Left kidney (tissue), 8 donors: ENCODE measurements at places on chromosomes 3 and 15.

DNA sequence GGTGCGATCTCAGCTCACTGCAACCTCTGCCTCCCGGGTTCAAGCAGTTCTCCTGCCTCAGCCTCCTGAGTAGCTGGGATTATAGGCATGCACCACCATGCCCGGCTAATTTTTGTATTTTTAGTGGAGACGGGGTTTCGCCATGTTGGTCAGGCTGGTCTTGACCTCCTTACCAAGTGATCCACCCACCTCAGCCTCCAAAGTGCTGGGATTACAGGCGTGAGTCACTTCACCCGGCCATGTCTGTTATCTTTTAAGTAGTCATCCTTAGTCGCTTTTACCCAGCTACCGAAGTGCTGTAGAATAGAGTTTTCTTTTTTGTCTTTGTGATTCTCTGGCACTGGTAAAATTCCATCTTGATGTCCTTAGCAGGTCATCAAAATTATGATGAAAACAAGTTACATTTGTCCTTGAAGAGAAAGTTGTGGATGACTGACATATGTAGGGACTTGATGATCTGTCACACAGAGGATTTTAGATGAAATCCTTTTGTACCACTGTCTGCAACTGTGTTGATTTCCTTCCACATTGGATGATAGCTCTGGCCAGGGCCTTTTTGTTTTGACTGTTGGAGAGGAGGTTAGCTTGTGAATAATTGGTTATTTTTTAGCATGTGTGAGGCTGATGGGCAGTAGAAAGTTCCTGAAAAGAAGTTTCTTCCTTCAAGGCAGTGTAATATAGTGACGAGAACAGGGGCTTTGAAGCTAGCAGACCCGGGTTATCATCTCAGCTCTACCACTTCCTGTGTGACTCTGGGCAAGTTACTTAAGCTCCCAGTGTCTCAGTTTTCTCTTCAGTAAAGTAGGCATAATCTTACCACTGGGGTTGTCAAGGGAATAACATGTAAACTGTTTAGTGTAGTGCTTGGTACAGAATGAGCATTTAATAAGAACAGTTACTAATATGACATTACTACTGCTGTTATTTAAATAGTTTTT, 18.8 kb downstream of the ATG7 start:
- no peak for DNase-seq

GRCh38 chr3:170889132-170889531, 19.1 kb upstream of the RPL22L1 start:
- no peak for DNase-seq

GRCh38 chr3:154378311-154378710, 51.7 kb downstream of the GPR149 start:
- DNase-seq: no peak

DNA sequence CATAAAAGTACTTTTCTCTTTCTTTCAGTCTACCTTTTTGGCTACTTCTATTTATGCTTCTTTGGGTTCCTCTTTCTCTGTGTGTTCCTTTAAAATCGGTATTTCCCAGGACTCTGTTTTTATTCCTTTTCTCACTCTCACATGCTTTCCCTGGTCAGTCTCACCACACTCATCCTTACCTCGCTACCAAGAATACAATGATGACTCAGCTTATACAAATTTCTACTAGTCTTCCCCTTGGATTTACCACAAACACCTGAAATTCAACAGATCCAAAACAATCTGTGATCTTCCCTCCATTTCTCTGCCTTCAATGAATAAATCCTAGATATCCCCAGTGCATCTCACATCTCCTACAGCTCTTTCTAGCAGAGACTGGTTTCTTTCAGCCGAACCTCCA, 52.9 kb downstream of the TUBGCP4 start:
- DNase-seq: no peak

DNA sequence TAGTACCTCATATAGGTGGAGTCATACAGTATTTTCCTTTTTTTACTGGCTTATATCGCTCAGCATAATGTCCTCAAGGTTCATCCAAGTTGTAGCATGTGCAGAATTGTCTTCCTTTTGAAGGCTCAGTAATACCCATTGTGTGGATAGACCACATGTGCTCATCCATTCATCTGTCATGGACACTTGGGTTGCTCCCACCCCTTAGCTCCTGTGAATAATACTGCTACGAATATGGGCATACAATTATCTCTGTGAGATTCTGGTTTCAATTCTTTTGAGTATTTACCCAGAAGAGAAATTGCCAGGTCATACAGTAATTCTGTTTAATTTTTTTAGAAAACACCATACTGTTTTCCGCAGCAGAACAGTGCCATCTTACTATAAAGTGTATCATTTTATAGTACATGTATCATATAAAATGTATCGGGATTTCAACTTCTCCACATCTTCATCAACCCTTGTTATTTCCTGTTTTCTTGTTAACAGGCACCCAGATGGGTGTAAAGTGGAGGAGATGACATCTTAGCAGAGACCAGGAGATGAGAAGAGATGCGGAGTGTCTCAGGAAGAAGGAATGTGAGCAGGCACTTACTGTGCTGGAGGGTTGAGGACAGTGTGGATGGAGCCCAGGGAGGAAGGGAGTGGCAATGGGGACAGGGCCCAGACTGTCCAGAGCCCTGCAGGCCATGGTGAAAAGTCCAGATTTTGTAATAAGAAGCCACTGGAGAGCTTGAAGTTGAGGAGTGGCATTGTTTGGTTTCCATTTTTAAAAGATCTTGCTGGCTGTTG, 27.0 kb upstream of the PRR23E start:
- no peak for DNase-seq

- DNase-seq: no peak
These were observed 20.4 kb downstream of the IGF1R start for GRCh38 chr15:98668566-98669308.

DNA sequence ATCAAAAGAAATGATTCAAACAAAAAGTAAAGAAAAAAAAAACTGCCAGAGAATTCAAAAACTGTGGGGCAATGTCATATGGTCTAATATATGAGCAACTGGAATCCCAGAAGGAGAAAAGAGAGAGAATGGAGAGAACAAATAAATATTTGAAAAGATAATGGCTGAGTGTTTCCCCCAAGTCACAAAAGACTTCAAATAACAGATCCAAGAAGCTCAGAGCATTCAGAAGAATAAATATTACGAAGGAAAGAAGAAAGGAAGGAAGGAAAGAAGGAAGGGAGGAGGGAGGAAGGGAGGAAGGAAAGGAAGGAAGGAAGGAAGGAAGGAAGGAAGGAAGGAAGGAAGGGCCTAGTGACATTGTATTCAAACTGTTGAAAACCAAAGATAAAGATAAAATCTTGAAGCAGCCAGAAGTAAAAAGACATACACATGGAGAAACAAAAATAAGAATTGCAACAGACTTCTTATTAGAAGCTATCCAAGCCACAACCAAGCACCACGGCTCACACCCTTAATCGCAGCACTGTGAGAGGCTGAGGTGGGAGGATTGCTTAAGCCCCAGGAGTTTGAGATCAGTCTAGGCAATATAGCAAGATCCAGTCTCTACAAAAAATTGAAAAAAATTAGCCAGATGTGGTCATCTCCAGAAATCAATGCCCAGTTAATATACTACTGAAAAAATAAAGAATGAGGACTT, 118.9 kb upstream of the IGSF10 start:
- DNase-seq: no peak

GRCh38 chr15:39743611-39744010, 39.0 kb downstream of the FSIP1 start:
- no peak for DNase-seq

GRCh38 chr15:26731965-26732364, 40.9 kb downstream of the GABRB3 start:
- no peak for DNase-seq

DNA sequence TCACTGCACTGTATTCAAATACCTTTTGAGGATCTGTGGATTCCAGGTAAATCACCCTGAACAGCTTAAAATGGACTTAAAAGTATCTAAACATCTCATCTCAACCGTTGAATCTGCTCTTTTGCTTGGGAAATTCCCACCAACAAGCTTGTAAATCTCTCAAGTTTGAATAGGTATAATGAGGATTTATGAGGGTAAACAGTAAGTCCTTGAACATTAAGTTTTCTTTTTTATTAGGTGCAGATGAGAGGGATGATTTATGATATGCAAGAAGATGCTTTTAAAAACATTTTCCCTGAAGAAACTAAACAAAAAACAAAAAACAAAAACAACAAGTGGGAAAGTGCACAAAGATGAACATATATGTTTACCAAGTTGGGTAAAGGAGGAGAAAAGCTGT, 290.6 kb downstream of the ROBO1 start:
- DNase-seq: no peak

GRCh38 chr3:107681396-107681795, 158.6 kb downstream of the BBX start:
- no peak for DNase-seq

DNA sequence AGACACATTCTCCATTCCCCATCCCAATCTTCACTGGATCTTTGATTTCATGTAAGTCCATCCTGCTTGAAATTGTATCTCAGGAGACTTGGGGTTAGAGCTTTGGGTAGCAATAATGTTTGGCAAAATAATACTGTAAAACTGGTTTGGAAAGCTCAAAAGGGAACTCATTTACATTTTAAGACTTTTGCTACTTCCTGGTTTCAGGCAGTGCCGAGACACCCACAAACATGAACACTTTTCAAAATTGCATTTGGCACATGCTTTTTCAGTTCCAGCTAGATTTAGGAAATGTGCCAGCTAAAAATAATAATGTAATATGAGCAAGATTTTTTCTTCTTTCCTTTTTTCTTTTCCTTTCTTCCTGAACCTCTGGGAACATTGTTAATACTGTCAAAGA, 145.7 kb upstream of the CBLB start:
- DNase-seq: no peak

DNA sequence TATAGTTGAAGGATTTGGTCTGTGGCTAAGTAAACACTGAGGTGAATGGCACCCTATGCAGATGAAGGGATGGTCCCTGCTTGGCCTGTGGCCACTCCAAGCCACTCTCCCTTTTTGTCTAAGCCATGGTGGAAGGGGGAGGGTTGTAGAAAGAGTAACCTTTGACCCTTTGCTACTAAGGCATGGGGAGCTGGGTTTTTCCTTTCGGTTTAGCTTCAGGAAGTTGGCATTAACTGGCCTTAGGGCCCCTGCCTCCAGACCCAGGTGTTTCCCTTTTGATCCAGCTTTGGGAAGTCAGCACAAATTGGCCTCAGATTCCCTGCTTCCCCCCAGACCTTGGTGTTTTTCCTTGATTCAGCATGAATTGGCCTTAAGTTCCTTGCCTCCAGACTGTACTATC, 49.5 kb downstream of the EFCAB12 start:
- no peak for DNase-seq

- DNase-seq: no peak
These were observed 62.3 kb downstream of the PPARG start for GRCh38 chr3:12351145-12351544.

- DNase-seq: peak; percentile 92
These were observed at the start of gene NEK4 for GRCh38 chr3:52770496-52771333. NEK4 (minus strand) TSS chr3:52770940; CDS start chr3:52770746, 194 bp downstream.

DNA sequence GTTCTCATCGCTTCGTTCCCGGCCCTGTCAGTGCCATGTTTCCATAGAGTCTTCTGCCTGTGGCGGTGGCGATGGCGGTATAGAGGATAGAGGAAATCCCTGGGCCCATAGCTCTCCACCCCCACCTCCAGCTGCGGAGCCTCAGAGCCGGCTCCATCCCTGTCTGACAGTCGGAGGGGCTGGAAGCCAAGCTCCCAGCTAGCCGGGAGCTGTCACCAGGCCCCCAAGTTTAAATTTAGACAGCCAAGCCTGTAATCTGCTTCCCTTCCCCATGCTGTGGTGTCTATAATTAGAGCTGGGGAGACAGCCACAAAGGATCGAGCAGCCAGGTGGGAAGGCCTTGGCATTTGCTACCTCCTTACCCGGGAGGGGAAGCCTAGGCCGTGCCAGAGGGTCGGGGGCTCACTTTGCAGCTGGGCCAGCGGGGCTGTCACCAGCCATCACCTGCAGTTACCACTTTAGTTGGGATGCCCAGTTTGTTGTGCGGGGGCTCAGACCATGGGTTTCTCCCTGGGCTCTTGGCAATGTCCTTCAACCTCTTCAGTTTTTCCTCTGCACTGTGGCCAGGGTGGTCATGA, 56.3 kb upstream of the SEC13 start:
- DNase-seq: no peak

GRCh38 chr3:79032686-79033318, 735.0 kb downstream of the ROBO1 start:
- DNase-seq: no peak

GRCh38 chr3:72042397-72043203, 257.7 kb upstream of the PROK2 start:
- DNase-seq: no peak

DNA sequence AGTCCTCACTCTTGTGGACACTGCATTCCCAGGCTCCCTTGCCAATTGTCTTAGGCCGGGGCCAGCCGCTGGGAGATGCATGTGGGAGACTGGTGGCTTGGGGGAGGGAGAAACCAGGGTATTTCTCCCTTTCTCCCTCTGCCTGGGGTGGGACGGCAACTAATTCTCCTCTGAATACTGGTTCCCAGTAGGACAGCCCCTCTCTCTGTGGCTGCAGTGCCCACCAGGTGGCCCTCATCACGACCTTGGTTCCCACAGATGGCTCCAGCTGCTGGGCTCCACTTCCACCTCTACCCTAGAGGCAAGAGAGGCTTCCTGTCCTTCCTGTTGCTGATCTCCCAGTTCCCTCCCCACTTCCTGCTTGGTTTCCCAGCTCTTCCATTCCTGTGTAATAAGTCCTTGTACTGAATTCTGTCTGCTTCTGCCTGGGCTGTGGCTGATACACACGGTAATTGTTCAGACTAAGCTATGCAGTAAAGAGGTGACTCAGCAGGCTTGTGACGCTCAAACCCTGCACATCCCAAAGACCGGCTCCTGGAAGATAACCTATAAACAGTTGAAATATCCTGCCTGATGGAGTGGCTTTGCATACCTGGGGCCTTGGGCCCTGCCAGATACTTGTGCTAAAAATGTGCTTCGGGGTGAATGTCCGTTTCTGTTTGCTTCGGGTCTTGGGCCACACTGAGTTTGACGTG, 20.4 kb upstream of the COPG1 start:
- DNase-seq: no peak

DNA sequence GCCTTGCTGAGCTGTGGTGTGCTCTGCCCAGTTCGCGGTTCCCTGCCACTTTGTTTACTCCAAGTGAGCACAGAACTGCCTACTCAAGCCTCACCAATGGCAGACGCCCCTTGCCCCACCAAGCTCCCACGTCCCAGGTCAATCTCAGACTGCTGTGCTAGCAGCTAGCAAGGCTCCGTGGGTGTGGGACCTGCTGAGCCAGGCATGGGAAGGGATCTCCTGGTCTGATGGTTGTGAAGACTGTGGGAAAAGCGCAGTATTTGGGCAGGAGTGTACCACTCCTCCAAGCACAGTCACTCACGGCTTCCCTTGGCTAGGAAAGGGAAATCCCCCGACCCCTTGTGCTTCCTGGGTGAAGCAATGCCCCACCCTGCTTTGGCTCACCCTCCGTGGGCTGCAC, 45.0 kb downstream of the SLC12A6 start:
- no peak for DNase-seq

DNA sequence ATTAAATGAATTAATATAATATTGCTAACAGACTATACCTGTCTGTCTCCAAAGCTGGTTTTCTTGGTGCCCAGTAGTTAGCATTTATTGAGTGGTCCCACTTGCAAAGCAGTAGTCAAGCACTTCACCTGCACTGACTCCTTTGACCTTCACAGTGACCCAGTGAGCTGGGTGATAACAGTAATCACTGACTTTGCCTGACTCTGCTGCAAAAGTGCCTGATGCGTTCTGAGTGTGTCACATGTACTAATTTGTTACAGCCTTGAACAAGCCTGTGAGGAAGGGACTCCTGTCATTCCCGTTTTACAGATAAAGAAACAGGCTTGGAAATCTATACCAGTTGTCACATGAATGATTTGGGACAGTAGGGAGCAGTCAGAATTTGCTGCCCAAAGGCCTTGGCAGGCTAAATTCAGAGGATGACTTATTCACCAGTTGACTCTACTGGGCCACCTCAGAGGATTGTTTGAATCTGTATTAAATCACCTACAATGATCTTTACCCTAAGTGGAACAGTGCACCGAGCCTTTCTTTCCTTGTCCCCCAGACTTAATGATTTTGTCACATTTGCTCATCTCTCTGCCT, 116.6 kb upstream of the PLXNA1 start:
- DNase-seq: no peak
